ENCODE measurements at places on chromosomes 1 and 21. TPM values are rescaled to one million over a fixed set of nuclear protein-coding genes. Genes with fewer than 3 reads are reported as not detected.

DNA sequence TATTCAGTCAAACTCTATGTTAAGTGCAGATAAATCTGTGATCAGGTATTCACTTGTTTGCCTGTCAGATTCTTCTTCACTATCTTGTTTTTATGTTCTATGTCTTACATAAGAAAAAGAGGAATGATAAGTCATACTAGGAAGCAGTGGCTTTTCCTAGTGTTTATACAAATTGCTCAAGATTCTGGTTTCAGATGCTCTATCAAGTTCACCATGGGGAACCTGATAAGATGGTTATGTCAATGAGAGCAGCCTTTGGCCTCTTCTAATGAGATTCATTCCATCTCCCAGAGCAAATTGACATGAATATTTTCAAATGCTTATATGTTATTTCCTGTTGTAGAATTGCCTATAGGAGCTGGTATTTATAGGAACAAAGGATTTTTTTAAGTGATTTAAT lies 218.8 kb upstream of the TMPRSS15 start:
- DNase-seq, result no peak

DNA sequence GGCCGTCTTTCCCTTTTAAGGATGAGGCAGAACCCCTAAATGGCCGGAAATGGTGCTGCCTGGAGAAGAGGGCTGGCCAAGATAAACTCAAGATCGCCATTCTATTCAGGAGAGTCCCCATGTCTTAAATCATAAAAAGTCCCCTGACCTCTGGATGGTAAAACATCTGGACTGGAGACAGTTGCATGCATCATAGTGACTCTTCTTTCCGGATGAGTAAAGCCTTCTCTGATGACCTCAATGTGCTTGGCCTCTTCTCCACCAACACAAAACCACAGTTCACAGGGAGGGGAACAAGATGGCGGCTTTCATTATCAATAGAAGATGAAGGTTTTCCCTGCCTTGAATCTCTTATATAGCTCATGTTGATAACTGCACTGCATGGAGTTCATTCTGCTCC lies 27.5 kb upstream of the H6PD start:
- DNase-seq, result no peak

Gene PADI1
- total RNA-seq, result not detected

GRCh38 chr1:116538544-116538943 lies 32.3 kb downstream of the CD58 start:
- DNase-seq, result peak; percentile 38

DNA sequence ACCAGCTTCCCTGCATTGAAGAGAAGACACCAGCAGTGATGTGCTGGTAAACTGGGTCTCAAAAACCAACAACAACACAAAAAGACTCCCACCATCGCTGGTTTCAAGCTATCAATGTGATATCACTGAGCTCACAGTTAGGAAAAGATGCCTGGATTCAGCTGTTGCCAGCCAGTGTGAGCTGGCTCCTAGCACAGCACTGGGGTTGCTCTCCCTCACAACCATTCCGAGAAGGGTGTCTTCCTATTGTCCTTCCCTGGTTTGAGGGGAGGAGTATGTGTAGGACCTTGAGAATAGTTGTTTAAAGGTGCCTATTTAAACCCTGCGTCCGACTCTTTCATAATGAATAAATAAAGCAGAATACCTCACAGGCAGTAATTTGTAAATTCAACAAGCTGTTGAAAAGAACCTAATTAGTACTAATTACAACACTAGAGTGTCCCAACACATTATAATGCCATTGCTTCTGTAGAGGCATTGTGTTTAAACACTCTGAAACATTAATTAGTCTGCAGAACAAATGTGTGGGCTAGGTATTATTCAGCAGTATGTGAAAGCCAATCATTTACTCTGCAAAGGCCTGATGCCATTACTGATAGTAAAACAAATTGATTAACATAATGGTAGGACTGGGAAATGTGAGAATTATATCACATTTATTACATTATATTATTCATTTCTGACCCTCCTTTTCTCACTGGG lies 17.2 kb downstream of the NIBAN1 start:
- DNase-seq, result no peak

Gene SOAT1
- 36.9 TPM for total RNA-seq

Gene AVPR1B
- total RNA-seq, result not detected

- no peak for DNase-seq
Measured at GRCh38 chr1:12078938-12079861, 16.1 kb downstream of the TNFRSF8 start.

- DNase-seq, result no peak
Measured at GRCh38 chr1:248810000-248810726, 15.6 kb downstream of the SH3BP5L start.

GRCh38 chr1:223429821-223430220 lies 36.6 kb downstream of the CCDC185 start:
- no peak for DNase-seq

DNA sequence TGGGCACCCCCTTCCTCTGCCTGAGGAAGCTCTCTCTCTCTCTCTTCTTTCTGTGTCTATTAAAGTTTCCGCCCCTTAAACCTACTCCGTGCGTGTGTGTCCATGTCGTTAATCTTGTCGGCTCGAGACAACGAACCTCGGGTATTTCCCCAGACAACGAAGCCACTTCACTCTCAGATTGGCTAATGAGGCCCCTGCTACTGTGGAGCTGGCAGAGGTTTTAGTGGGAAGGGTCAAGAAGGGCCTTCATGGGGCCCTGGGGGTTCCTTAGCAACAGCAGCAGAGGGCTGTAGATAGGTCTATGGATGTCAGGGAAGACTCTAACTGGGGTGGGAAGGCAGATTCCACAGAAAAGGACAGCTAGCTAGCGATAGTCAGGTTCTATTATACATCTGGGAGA lies 239.8 kb upstream of the RAB4A start:
- no peak for DNase-seq

DNA sequence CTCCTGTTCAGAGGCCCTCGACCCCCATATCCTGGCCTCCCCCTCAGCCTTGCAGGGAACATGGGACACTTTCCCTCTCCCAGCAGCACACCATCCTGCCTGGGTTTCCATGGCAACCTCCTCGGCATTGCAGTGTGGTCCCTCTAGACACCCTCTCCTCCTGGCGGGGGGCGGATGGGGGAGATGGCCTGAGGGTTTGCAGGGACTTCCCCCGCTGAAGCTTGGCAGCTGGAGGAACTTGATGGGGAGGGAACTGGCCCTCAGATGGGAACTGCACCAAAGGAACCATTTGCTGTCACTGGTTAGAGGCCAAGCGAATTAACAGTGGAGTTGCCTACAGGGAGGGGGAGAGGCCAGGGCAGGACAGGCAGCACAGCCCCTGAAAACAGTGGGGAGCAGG lies 28.7 kb downstream of the RIMS3 start:
- no peak for DNase-seq

- peak; percentile 69 for DNase-seq
Measured at GRCh38 chr1:175191659-175192058, 917 bp downstream of the KIAA0040 start.

GRCh38 chr1:12475101-12475500 lies 142.9 kb downstream of the DHRS3 start:
- no peak for DNase-seq

DNA sequence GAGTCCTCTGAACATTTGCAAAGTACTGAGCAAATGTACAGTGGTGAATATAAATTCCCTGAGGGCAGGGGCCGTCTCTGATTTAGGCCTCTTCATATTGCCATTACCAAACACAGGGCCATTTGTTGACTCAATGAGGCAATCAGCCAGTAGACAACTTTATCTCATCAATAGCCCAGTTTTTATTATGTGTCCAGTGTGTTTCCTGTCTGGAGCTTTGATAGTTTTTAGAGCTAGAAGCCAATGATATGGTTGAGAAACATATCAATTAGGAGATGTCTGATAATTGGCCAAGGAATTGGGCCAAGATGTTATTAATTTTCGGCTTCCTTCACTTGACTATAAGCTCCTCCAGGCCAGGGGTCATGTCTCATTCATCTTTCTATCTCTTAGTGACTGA lies 163.0 kb downstream of the ROR1 start:
- no peak for DNase-seq

GRCh38 chr1:50271968-50272578 lies 151.2 kb downstream of the DMRTA2 start:
- DNase-seq, result no peak

DNA sequence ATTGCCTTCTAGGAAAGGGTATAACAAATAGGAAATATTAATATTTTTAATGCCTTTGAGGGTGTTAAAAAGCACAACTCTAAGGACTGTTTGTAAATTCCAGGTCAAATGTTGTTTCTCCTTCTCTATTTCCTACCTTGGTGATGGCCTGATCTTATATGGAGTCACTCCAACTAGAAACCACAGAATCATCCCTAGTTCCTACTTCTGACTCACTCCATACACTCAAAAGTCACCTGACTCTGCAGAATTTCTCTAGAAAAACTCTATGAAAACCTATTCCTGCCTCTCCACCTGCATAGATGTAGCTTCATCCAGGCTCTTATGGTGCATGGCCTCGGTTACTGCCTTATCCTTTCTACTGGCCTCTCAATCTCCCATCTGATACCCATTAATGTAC lies 14.5 kb downstream of the RGS4 start:
- DNase-seq, result no peak

Gene DAB1
- 0.41 TPM for total RNA-seq

Gene ERVH48-1
- not detected for total RNA-seq

DNA sequence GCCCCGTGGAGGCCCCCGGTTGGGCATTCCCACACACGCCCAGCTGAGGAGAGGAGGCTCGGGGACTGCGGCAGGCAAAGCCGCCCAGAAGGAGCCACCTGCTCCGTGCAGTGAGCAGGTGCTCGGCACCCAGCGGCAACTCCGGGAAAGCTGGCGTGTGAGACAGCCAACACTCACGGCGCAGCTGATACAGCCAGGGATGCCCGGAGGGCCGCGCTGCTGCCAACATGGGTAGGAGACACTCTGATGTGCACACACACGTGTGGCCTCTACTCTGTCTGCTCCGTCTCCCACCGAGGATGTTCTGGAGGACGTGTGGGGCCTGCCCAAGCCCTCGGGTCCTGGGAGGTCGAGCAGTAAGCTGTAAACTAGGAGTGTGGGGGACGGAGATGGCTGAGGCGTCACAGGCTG lies 12.9 kb downstream of the MORN1 start:
- DNase-seq, result no peak

DNA sequence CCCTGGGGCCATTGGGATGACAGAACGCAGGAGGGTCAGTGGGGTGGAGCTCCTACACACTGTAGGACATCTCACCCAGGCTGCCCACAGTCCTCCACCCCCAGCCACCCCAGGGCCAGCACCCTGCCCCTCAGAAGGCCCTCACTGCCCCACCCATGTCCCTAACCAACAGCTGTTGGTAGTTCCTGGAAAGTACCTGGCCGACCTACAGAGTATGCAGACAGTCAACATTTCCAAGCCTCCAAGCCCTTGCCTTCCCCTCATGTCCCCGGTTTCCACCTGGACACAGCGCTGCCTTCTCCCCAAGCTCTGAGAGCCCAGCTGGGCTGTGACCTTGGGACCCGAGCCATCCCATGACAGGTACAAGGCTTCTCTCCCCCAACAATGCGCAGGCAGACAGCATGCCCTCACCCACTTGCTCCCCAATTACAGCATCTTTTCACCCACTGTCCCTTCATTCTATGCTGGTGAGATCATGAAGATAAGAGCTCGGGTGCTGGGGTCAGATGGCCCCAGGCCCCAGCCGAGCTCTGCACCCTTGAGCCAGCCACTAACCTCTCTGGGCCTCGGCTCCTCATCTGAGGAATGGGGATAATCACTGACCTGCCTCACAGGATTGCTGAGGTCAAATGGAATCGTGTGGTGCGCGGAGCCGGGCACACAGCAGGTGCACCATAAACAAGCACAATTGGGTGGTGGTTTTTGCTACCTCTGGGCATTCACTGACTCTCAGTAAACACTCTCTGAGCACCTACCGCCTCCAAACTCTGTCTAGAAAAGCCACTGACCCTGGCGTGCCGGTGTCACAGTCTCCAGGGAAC lies 11.2 kb downstream of the LAPTM5 start:
- no peak for DNase-seq

Gene MYOG
- total RNA-seq, result not detected

Gene NUP210L
- total RNA-seq, result 0.18 TPM

GRCh38 chr1:70090141-70090540 lies 115.2 kb downstream of the LRRC40 start:
- no peak for DNase-seq

DNA sequence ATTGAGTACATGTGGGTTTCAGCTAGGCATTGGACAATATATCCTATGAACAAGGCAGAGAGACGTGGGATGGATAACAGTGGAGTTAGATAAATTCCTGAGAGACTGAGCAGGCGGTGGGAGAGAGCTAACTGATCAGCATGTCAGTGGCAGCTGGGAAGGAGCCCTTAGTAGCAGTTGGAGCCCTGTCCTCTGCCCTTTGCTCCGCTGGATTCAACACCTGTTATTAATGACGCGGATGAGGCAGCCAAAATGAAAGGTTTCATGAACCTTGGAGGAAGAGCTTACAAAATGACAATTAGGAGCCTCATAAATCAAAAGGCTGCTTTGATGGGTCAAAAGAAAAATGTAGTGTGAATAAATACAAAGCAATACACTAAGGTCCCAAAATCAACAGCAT lies 16.1 kb downstream of the UBIAD1 start:
- no peak for DNase-seq

Gene CCDC27
- total RNA-seq, result not detected

DNA sequence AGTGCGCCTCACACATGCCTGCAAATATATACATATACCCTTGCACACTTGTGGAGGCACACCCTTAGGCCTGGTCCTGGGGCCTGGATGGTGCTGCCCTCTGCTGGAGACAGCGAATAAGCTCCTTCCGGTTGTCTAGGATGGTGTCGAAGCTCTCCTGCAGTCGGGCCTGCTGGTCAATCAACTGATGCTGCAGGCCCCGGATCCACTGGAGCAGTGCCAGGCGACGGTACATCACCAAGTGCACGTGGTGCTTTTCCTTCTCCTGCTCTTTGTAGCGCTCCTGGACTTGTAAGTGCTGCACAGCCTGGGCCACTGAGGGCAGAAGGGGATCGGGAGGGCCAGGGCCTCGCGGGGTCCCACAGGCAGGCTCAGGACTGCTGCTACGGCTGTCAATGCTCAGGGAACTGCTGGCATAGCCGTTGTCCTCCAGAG lies 3.1 kb downstream of the C1orf216 start:
- DNase-seq, result peak; percentile 67

DNA sequence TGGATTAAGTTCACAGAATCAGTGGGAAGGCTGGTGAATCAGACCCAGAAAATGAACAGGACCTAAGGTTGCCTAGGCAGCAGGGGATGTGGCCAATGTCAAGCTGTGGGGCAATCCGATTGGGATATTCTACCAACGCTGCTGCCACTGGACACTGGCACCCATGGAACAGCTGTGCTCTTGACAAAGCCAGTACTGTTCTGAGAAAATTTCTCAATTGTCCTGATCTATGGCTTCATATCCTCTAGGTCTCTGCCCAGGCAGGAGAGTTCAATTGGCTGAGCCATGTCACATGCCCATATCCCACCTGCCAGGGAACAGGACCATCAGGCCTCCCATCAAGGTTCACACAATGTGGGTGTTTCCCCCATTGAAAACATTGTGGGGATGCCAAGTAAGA lies 6.2 kb downstream of the TACSTD2 start:
- DNase-seq, result no peak

Gene SAMD13
- not detected for total RNA-seq

GRCh38 chr21:36186081-36186480 lies 29.5 kb downstream of the DOP1B start:
- DNase-seq, result no peak

- DNase-seq, result no peak
Measured at GRCh38 chr1:107047602-107048001, 8.9 kb upstream of the PRMT6 start.
